T follicular helper cell (primary cell): ENCODE measurements at places on chromosomes 11 and 22.

DNA sequence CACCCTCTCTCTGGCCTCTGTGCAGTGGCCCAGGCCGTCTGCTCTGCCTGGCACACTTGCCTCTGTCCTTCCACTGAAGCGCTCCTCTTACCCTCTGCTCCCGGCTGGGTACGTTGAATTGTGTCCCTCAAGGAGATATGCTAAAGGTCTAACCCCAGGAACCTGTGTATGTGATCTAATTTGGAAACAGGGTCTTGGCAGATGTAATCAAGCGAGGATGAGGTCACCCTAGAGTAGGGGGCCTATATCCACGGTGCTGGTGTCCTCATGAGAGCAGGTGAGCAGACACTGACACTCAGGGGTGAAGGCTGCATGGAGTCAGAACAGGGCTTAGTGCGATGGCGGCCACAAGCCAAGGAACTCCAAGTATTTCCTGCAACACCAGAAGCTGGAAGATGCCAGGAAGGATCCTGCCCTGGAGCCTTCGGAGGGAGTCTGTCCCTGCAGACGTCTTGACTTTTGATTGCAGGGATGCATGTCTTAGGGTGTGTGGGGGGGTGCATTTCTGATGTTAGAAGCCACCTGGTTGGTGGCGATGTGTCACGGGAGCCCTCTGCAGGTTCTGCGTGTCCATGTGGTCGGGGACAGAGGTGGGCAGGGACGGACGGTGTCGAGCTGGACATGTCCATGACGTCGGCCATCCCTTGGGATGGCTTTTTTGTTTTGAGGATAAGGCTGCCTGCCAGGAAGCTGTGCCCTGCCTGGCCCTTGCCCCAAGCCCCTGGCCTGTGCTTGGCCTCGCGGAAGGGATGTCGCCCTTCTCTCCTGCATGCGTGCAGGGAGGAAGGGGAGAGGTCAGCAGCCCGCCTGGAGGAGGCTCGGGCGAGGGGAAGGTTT lies 68.6 kb downstream of the LRP5 start:
- no peak for DNase-seq

DNA sequence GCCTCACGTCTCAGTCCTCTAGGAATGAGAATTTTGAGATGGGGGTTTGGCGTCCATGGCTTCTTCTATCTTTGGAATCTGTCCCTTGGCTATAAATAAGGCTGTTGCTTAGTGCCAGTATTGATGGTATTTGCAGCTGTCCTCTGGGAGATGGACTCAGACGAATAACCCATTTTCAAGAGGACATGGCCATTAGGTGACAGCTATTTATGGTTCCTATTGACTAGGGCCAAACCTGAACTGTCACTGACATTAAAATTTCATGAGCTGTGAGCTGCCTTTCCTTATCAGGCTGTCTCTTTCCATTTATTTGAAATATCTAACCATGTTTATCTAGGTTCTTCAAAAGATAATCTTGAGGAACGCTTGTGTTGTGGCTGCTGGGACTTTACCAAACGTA lies 92.7 kb downstream of the NAV2 start:
- no peak for DNase-seq

DNA sequence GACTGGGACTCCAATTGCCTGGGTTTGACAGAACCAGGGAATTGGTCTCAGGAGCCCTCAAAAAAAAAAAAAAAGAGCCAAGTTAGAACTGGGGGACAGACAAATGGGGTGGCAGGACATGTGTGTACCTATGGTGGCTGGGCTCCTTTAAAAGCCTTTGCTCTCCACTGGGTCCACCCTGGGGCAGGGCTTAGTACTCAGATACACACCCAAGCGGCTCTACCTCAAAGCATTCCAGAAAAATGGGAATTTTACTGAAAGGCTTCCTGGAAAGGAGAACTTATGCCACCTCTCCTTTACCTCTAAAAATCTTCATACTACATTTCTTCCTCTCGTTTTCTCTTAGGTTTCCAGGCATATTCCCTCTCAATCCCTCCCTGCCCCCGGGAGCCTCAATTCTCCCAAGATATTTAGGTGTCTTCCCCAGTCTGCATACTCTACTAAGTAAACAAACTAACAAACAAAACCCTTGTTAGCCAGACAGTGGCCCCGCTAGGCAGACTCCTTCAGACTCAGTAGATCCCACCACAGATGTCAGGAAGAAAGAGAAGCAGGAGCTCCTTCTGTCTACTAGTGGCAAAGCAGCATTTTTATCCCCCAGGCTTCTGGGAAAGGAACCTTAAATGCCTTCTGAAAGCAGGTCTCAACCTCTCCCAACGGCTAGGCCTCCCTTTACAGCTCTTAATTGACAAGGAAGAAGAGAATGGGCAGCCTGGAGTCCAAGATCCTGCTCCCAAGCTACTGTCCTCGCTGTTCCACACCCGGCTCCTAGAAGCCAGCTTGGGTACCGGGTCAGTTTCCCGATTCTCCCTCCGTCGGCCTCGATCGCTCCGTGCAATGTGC lies 653 bp downstream of the PCSK7 start:
- DNase-seq = no peak

GRCh38 chr11:26914968-26915367 lies 78.9 kb upstream of the FIBIN start:
- DNase-seq = no peak

- no peak for DNase-seq
These were observed 160.7 kb upstream of the SEZ6L start for GRCh38 chr22:26008587-26008986.
